ENCODE measurements at places on chromosomes 11 and 22.

GRCh38 chr11:88480223-88480622 is 142.7 kb upstream of the CTSC start:
- DNase-seq: peak; percentile 83

GRCh38 chr22:29245626-29246385 is 22.0 kb downstream of the RHBDD3 start:
- no peak for DNase-seq

DNA sequence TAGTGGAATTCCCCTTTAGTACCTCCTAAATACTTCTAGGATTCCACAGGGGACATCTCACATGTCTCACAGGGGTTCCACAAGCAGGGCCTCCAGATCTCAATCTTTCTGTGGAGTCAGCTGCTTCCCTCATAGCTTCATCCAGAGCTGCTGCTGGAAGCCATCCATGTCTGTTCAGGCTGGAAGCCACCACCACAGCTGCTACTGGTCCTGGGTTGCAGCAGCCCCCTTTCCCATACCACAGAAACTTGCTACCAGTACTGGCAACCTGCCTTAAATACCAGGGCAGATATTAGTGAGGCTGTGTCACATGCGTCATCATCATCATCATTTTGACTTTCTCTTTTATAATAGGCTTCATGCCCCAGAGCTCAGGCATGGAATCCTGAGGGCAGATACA is 242.7 kb upstream of the NCAM1 start:
- DNase-seq: peak; percentile 36

- DNase-seq: no peak
These were observed 33.4 kb downstream of the PLA2G6 start for GRCh38 chr22:38148245-38148644.

DNA sequence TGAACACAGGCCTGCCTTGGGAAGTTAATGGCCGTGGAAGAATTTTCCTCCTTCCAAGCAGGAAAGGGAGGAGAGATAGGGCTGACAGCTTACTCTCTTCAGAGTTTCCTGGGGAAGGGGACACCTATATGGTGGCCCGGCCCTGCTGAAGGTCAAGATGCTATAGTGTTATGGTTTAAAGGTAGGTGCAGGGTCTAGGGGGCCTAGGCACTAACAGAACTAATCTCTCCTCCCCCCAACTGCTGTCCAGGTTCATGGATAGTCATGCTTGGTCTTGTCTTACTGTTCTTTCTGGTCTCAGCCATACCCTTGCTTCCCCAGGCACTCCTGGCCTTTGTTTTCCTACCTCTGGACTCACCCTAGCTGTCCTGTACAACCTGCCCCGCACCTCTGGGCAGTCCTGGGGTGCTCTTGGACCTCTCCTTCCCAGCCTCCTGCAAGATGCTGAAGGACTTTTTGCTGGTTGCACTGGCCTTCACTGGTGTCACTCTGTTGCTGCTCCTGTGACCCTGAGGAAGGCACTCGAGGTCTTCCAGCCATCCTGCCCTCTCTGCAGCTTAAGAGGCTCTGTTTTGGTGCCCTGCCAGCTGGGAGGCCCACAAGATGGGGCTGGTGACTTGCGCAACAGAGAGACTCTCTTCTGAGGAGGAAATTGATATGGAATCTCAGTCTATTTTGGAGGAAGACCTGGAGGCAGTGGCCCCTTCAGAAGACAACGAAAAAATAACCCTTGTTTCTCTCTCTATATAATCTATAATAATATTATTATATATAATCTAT is 17.9 kb downstream of the SEC14L3 start:
- DNase-seq: peak; percentile 8

DNA sequence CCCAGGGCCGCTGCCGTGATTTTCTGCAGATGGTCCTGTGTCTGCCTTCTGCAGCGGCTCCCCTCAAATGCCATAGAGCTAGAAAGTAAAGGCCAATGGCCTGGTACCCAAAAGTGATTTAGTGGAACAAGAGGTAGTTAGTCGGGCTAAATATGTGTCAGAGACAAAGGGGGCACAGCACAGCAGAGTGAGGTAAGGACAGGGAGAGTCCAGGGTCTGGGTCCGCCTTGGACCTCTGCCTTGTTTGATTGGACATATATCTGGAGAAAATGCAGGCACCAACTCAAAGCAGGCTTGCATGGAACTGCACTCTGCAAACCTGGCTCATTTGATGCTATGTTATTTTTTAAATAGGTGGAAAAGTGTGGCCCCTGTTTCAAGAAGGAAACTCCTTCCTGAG is 249.6 kb upstream of the B3GAT1 start:
- no peak for DNase-seq

DNA sequence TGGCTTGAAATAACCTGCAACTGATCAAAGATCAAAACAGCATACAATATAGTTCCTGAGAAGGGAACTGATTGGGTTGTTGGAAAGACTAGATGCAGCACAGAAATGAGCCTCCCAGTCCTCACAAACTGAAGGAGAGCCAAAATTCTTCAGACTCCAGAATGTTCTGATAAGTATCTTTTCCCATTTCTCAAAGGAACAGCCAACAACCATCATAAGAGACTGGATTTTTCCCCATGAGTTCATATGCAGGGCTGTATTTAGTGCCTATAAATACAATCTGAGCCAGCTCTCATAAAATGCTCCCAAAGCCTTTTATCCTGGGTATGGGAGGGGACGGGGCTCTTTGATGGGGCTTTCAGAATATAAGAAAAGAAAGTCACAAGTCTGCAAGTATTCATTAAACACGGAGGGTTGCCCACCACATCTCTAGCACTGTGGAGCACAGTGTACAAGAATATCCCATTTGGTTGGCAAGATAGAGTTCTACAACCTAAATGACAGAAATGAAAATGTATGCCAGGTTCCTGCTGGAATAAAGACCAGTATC is 50.7 kb upstream of the LYVE1 start:
- no peak for DNase-seq

DNA sequence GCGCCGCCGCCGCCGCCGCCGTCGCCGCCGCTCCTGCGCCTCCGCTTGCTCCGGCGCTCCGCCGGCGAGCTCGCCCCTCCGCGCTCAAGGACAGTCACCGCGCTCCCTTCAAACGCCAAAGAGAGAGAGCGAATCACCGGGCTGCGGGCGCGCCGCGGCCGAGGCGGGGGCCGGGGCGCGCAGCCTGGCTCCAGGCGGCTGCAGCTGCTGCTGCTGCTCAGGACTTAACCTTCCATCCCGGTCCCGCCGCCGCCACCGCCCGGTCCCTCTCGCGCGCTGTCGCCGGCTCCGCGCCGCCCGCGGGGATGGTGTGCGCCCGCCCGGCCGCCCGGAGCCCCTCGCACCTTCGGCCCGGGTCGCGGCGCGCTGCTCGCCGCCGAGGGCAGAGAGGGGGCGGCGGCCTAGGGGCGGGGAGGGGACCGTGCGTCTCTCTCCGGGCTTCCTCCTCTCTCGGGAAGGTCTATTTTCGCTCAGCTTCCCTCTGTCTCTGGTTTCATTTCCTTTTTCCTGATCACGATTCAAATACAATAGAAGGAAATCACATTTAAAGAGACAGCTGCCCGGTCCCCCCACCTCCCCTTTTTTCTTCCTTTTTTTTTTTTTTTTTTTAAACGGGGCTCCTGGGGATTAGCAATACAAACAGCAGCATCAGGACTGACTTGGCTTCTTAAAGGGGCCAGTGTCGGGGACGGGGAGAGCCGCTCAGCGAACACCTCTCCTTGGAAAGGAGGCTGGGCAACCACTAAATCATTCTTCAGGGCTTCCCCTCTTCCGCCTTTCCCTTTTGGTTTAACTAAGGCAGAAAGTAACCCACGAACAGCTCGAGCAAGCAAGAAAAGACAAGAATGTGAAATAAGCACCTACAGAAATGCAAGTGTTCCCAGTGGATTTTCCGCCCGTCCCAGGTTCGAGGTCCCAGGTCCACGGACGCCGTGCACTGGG is 22.1 kb downstream of the LMO2 start:
- no peak for DNase-seq

DNA sequence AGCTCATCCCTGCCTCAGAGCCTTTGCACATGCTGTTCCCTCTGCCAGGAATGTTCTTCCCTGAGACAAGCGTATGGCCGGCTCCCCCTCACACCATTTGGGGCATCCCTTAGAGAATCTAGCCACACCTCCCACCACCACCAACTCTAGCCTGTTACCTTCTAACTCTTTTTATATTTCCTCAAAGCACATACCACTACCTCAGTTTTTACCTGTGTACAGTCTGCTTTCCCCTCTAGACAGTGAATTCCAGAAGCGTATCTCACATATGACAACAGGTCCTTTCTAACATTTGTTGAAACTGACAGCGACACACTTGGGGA is 75.1 kb upstream of the ARFGAP3 start:
- no peak for DNase-seq
